ENCODE measurements at places on chromosomes 1 and 21.

- DNase-seq: no peak
These were observed 14.7 kb upstream of the DISC1 start for GRCh38 chr1:231611851-231612250.

GRCh38 chr1:56824271-56824670 is 5.1 kb upstream of the FYB2 start:
- DNase-seq: no peak

DNA sequence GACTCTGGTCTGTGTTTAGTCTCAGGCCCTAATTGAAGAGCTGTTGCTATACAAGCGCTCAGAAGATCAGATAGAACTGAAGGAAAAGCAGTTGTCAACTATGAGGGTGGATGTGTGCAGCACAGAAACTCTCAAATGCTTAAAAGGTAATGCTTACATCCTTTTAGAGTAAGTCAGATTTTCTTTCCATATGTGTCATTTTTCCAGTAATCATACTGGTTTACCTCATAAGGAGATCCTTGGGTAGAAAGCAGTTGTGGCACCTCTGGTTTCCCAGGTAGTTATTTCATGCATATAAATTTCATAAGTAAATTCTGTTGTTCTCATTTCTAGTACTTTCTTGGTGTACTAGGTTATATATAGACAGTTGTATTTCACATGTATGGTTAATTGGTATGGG is 43.0 kb upstream of the TARS2 start:
- no peak for DNase-seq

DNA sequence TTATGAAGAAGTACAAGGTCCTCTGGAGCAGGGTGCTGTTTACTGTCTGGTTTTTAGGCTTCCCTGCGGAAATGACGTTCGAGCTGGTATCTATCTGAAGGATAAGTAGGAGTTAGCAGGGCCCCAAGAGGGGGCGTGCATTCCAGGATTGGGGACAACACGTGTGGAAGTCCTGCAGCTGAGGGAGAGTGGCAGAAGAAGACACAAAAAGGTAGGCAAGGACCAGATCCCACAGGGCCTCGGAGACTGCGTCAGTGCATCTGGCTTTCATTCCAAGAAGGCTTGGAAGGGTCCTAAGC is 5.9 kb downstream of the RIMS3 start:
- no peak for DNase-seq

DNA sequence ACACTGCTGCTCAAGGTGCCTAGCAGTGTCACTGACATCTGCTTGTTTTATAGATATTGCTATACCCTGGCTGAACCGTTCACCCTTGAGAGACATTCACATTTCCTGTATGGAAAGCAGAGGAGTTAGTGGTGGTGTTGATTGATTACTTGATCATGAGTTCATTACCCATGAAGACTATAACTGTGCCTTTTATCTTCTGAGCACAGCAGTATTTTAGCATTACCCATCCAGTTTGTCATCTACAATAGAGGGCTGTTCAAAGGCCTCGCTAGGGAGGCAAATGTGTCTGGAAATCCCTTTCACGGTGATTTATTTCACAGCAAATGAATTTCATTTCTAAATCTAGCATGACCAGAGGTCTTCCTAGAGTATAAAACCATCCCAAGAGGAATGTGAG is 160.0 kb downstream of the DNM3 start:
- DNase-seq: no peak

DNA sequence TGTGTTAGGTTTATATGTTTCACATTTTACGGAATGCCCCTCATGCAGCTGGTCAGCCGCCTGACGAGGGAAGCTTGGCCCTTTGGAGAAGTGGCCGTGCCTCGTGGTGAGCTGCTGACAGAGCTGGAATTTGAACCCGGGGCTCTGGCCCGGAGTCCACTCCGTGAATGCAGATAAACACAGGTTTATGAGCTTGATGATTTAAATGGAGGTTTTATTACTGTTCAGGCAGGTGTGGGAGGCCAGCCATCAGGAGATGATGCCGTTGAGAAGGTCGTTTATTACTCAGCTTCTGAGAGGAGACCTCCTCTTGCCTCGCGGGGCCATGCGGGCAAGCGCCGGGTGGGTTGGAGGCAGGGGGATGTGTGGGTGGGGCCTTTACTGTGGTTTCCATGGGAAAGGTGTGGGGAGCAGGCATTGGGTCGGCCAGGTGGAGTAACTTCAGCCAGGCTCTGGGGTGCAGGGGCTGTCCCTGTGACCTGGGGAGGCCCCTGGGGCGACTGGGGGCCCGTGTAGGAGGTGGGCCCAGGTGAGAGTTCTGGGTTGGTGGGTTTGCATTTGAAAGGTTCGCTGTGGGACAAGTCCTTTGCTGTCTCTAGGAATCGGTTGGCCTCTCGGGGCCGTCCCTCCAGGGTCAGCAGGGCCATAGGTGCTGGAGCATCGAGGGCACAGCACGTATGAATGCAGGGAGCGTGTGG is 22.0 kb downstream of the PRKCZ start:
- no peak for DNase-seq
